ENCODE measurements at places on chromosomes 1 and 21. TPM values are rescaled to one million over a fixed set of nuclear protein-coding genes. Genes with fewer than 3 reads are reported as not detected.

DNA sequence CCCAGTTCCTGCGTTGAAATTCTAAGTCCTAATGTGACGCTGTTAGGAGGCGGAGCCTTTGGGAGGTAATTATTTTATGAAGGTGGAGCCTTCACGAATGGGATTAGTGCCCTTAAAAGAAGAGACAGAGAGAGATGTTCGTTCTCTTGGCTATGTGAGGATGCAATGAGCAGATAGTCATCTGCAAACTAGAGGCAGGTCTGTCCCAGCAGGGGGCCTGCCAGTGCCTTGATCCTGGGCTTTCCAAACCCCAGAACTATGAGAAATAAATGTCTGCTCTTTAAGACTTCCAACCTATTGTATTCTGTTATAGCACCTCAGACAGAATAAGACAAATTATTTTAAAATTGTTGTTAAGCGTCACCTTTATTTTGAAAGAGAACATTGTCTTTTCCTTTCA is 123.1 kb upstream of the KCNJ6 start:
- no peak overlapping the region for H3K4me3 ChIP-seq
- H3K27me3 ChIP-seq = peaks cover 7% of the 10 kb centered on the region
- H3K4me1 ChIP-seq = peaks cover 1% of the 10 kb centered on the region
- no peak for DNase-seq
- H3K36me3 ChIP-seq = no peaks in the 10 kb centered on the region

ELOVL1 gene
- total RNA-seq = 53.7 TPM

GRCh38 chr1:228174482-228175315 is 9.1 kb downstream of the IBA57 start:
- H3K36me3 ChIP-seq = no peaks in the 10 kb centered on the region
- no peak for DNase-seq
- no peaks in the 10 kb centered on the region for H3K27me3 ChIP-seq
- no peak overlapping the region for H3K4me3 ChIP-seq
- H3K27ac ChIP-seq = no peak overlapping the region

DNA sequence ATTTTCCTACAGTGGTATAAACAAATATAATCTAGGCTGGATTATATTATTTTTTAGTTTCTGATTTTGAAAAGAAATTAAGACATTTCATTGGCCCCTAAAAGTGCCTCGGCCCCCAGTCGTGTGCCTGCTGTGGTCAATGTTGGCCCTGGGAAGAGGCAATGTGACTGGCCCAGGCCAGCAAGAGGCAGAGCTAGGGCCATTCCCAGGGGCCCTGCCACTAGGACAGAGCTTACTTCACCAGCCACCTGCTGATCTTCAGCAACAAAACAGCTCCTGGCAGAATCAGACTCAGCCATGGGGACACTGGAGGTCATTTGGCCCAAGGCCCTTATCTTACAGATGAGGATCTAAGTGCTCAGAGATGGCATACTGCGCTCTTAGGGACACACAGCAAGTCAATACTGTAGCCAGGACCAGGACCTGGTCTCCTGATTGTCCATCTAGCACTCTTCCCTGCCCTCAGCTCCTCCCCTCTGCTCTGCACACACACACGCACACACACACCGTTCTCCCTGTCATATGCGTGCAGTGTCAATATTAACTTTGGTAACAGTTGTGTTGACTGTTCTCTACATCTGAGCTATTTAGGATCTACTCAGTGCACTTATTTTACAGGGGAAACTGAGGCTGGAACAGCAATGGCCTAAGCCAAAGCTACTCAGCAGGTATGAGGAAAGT is 16.6 kb upstream of the KLHDC7A start:
- no peak overlapping the region for H3K27ac ChIP-seq
- H3K27me3 ChIP-seq = no peaks in the 10 kb centered on the region
- no peak overlapping the region for H3K4me3 ChIP-seq
- H3K36me3 ChIP-seq = no peaks in the 10 kb centered on the region

SH2D1B gene
- total RNA-seq = not detected

DNA sequence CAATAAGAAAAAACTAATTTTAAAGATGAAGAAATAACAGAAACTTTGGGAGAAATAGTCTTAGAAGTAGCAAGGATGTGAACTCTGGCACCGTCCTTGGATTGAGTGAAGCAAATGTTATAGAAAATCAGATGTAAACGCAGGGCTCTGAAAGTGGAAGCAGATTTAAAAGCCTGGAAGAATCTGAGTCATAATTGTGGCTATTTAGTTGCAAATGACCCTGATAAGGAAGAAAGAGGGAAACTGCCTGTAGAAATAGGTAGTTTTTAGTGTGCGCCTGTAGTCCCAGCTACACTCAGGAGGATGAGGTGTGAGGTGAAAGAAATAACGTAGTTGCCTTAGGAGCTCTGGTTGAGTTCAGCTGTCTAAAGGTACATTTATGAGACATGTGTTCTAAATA is 101.0 kb downstream of the NGF start:
- H3K4me3 ChIP-seq = no peak overlapping the region
- DNase-seq = no peak
- peaks cover 3% of the 10 kb centered on the region for H3K27me3 ChIP-seq
- no peaks in the 10 kb centered on the region for H3K36me3 ChIP-seq
- H3K27ac ChIP-seq = no peak overlapping the region

DNA sequence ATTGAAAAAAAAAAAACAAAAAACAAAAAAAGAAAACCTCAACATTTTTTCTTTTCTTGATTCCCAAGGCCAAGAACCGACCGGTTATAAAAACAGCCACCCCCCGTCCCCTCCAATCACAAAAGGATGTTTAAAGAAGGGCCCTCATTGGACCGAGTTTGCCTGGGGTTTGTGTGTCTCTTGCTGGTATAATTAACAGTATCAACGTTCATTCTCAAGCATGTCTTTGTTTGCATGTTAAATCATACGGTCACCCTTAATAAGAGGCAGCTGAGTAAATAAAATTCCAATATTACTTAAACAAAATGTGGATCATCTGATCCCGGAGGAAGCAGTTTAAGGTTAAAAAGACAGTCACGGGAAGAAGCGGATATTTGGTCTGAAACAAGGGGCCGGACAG is 201.1 kb downstream of the PRDM2 start:
- H3K27me3 ChIP-seq = peaks cover 16% of the 10 kb centered on the region
- H3K4me1 ChIP-seq = no peaks in the 10 kb centered on the region
- H3K27ac ChIP-seq = no peak overlapping the region
- H3K36me3 ChIP-seq = no peaks in the 10 kb centered on the region
- no peak overlapping the region for H3K4me3 ChIP-seq

LCE3E gene
- total RNA-seq = not detected

CADM3 gene
- not detected for total RNA-seq

MIXL1 gene
- total RNA-seq = not detected

DNA sequence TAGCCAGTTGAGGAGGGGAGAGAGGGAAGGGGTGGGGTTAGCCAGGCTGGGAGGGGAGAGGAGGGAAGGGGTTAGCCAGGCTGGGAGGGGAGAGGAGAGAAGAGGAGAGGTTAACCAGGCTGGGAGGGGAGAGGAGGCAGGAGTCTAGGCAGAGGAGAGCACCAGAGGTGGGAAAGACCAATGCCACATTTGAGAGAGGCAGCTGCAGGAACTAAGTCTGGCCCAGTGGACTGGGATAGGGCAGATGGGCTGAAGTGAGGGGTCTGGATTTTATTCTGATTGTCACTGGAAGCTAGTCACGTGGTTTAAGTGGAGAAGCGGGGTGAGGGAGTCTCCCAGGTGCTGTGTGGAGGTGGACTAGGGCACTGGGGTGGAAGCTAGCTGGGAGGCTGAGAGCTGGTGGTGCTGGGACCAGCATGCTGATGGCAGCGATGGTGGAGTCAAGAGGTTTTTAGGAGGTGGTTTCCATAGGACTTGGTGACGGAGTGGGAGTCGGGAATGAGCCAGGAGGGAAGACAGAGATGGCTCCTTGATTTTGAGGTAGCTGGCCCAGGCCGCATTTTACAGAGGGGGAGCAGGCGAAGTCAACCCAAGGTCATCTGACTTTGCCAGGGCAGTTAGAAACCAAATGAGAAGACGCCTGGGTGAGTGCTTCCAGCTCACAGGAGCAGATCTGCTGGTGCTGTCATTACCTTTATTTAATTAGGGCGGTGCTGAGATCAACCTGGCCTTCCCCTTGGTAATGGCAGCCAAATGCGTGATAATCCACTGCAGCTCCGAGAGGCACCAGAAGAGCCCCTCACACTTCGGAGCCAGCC is 42.8 kb downstream of the DISP3 start:
- no peak overlapping the region for H3K4me3 ChIP-seq
- H3K4me1 ChIP-seq = no peaks in the 10 kb centered on the region
- H3K27ac ChIP-seq = no peak overlapping the region
- DNase-seq = no peak

UBASH3A gene
- total RNA-seq = 80.2 TPM
